Stimulated activated CD4-positive, alpha-beta T cell treated with anti-CD3 and anti-CD28 coated beads, Interleukin-12 subunit alpha, Interleukin-12 subunit beta, amount 100 ng/mL, for 24 hours (primary cell): ENCODE measurements at places on chromosomes 2 and 18.

DNA sequence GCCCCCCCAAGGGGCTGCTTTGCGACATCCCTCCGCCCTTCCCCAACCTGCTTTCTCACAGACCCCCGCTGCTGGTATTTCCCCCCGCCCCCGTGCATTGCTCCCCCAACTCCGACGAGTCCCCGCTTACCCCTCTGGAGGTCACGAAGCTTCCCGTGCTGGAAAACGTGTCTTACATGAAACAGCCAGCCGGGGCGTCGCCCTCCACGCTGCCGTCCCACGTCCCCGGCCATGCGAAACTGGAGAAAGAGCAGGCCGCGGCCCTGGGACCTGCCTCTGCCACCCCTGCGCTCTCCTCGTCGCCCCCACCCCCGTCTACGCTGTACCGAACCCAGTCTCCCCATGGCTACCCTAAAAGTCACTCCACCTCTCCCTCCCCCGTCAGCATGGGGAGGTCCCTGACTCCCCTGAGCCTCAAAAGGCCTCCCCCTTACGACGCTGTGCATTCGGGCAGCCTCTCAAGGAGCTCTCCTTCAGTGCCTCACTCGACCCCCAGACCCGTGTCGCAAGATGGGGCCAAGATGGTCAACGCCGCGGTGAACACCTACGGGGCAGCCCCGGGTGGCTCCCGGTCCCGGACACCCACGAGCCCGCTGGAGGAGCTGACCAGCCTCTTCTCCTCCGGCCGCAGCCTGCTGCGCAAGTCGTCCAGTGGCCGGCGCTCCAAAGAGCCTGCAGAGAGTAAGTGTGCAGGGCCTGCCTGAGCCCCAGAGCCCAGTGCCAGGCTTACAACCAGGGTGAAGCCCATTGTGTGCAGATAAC is 183.0 kb downstream of the NYAP2 start:
- no peak for DNase-seq

- no peak for DNase-seq
Measured at GRCh38 chr2:238971318-238972145, 123.6 kb downstream of the TWIST2 start.

DNA sequence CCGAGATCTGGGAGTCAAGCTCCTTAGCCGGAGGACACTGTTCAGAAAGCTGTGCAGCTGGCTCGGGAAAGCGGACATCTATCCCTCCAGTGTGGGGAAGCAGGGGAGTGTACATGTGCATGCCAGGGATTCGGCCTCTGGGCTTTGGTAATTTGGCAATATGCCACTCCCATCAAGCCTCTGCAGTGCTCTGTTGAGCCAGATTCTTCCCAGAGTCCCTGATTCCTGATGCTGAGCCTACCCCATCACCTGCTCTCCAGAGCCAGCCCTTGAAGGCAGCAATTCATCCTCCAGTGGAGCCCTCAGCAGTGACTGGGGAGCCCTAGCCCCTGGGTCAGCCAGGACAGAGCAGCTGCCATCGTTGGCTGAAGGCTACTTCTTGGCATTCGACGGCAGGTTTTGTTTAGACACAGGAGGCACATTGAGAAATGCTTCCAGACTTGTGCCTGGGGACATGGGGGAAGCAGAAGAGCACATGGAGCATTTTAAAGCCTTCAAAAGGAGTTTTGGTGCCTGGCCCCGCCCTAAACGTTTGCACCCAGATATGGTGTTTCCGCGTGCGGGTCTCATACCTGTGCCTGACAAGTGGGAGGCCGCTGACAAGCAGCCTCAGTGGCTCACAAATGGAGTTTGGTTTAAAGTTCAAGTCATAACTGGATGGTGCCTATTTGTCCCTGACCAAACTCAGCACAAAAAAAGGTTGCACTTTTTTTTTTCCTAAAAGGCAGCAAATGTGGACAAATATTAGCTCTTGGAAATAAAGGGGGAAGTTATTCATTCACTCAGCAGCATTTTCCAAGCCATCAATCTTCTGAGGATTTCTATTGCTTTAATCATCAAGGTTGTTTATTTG is 272.8 kb downstream of the CYRIA start:
- DNase-seq = no peak

GRCh38 chr2:110978148-110978547 is 142.6 kb upstream of the BCL2L11 start:
- DNase-seq = no peak

GRCh38 chr2:172962824-172963223 is 112.8 kb upstream of the MAP3K20 start:
- no peak for DNase-seq

GRCh38 chr2:223433461-223433860 is 168.7 kb downstream of the SCG2 start:
- no peak for DNase-seq

DNA sequence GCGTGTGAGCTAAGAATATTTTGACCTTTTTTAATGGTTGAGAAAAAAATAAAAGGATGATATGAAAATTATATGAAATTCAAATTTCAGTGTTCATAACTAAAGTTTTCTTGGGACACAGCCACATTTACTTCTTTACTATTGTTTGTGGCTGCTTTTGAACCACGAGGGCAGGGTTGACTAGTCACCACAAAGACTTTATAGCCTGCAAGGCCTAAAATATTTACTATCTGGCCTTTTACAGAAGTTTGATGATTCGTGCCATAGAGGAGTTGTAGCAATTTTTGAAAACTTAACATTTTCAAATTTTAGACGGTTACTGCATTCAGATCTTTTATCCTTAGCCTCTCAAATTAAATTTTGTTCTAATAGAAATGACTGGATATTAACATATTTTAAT is 69.9 kb downstream of the LIMS1 start:
- no peak for DNase-seq

DNA sequence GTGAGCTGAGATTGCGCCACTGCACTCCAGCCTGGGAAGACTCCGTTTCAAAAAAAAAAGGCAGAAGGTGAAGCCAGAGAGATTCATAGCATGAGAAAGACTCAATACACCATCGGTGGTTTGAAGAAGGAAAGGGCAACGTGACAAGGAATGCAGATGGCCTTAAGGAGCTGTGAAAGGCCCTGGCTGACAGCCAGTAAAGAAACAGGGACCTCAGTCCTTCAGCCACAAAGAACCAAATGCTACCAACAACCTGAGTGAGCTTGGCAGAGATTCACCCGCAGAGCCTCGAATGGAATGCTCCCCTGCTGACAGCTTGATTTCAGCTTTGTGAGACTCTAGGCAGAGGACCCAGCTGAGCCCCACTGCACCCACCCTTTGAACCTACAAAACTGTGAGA is 154.9 kb upstream of the NDUFV2 start:
- no peak for DNase-seq

DNA sequence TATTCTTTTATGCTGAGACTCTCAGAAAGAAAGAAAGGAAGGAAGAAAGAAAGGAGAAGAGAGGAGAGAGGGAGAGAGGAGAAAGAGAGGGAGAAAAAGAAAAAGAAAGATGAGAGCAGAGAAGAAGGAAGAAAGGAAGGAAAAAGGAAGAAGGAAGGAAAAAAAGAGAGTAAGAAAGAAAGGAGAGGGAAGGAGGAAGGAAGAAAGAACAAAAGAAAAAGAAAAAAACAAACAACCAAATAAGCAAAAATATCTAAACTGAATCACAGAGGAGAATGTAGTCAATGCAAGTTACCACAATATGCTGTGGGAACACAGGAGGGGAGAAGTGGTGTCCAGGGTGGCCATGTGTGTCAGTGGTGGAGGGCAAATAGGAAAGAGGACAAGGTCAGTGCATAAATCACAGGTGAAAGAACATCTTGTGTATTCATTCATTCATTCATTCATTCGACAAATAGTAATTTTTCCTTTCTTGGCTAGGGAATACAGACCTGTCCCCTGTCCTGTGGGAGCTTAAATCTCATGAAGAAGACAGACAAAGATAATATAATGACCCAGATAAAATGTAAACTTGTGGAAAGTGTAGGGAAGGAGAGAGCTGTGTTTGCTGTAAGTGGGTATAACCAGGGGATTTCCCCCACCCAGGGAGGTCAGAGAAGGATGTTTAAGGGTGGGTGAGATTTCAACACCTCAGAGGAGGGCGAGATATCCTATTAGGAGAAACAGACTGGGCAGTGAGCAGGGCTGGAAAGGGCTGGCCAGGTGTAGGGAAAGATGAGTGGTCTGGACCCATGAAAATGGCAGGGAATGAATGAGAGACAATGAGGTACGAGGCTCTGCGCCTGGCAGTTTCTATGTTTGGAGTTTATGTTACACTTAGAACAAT is 50.7 kb downstream of the IL1R2 start:
- no peak for DNase-seq

DNA sequence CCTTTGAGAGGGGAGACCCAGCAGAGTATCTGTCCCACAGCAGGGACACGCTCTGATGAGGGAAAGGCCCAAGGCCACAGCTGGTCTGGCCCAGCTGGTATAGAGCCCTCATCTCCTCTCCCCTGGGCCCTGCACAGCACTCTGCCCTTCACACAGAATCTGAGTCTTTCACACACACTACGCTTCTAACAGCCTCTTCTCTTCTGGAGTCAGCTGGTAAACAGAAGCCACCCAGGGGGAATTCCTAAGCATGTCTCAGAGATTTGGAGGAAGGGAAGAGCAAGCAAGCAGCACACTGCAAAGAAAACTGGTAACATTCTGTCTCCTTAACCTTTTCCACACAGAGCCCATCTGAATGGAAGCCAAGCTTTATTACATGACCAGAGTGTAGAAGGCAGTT is 121.1 kb upstream of the ACAA2 start:
- DNase-seq = no peak

- DNase-seq = no peak
Measured at GRCh38 chr18:26215247-26215970, 10.8 kb upstream of the TAF4B start.

DNA sequence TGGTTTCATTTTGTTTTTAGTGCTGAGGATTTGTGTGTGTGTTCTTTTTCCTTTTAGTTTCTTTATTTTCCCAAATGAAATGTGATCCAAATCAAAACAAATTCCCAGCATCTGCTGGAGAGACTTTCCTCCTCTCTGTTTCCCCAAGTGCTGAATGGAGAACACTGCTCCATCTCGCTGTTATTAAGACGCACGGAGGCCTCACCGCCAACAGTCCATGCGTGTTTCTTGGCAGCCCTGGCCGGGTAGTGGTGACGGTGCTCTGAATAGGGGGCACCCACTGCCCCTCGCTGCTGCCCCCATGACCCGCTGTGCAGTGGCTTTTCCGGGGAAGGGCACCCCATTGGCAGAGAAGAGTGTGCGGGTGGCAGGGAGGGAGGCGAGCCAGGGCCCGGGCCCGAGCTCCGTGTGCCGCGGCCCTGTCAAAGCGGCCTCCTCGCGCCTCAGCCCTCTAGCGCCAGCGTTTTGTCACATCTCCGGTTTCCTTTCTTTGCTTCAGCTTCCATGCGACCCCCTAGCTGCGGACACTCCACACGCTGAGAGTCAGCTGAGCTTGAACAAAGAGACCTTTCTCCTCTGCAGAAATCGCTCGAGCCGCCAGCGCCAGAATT is 473.7 kb upstream of the SALL3 start:
- DNase-seq = no peak

GRCh38 chr2:38933653-38934052 is 44.0 kb downstream of the ARHGEF33 start:
- DNase-seq = no peak

DNA sequence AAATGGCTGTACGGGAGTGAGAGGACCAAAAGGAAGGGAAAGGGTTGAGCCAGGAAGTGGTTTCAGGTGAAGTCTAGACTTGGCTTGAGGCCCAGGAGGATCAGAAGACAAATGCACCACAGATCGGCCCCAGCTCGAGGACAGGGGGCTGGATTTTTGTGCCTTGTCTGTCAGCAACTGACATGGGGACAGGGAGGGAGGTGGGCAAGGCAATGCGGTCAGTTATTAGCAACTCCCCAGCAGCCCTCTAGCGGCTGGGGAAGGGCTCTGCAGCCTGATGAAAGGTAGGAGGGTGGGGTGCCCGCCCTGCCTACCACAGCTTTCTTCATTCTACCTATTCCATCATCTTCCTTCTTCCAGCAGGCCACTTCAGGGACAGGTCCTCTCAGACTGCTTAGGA is 50.0 kb downstream of the CPO start:
- DNase-seq = peak; percentile 4

DNA sequence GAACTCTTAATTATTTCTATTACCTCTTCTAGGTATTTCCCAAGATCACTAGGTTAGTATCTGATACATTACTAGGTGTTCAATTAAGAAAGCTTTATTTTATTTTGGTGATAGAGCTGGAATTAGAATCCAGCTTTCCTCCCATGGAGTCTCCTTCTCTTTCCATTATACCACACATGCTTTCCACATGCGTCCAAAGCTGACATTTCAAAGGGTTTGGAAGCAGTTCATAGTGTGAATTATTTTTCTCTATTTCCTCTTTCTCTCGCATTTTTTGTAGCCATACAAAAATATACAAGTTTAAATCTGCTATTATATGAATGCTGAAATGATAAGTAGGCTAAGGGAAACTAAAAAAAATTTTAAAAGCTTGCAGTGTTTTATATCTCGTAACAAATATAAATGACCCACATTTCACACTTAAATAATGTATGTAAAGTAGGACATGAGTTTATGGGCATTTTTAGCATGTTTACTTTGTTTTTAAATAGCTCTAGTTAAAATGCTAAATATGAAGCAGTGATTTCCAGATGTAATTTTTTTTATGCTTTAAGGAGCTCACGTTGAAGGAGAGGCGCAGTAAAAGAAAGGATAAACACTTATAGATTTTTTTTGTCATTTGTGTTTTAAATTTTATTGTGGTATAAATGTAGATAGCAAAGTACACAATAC is 20.1 kb downstream of the ZC3H6 start:
- DNase-seq = no peak

- DNase-seq = no peak
Measured at GRCh38 chr2:29900971-29901633, 20.3 kb downstream of the ALK start.

DNA sequence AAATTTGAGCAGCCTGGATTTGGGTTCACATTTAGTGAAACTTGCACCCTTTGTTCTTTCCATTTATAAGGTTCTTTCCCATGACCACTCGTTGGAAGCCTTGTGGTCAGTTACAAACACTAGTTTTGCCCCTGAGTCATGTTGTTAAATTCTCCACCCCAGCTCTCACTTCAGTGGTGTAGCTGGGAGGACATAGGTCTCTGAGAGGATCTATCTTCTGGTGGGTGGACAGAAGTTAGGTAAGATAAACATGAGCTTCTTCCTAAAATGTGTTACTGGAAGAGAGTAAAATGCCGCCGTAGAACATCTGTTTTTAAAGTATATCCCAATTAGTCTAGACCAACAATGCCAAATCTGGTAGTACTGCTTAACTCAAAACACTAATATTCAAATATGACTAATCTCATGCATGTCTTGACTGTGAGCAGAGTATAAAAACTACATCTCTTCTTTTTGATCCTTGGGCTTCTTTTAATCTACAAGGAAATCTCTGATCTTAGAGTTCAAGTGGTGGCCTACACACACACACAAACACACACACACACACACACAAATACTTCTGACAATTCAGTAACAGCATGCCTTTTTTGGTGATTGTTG is 162.6 kb upstream of the FN1 start:
- DNase-seq = no peak

GRCh38 chr2:142707318-142707717 is 170.1 kb upstream of the KYNU start:
- DNase-seq = no peak
